ENCODE measurements at places on chromosomes 13 and 19.

GRCh38 chr13:97018029-97018819 lies 23.9 kb upstream of the OXGR1 start:
- DNase-seq, result peak; percentile 14

DNA sequence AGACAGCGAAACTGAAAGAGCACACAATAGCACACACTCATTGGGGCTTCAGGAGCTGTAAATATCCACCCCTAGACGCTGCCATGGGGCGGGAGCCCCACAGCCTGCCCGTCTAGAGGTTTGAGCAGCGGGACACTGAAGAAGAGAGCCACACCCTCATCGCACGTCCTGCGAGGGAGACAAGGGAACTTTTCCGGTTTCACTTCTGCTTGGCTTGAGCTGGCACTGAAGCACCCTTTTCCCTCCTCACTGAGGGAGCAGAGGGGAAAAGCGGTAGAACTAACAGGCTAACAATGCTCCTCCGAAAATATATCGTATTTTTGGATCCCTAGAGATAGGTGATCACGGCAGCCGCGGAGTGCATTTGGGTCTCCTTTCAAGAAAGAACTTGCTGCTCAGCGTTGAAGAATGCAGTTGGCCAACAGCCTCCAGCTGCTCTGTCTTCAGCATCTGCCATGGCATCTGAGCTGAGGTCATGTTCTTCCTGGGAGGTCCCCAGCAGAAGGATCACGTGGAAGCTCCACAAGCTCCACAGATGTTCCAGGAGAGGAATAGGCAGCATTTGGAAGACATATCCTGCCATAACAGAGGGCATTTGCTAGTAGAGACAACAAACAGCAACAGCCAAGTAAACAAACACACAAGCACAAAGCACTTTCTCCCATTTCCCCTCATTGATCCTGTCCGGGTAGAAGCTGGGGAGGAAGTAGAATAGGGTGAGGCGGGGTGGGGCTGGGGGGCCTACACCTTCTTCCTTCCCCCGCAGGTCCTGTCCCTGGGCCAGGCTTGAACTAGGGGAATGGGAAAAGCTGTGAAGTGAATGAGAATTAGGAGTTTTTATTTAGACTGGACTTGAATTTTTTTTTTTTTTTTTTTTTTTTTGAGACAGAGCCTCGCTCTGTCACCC lies 44.8 kb upstream of the ALOX5AP start:
- DNase-seq, result peak; percentile 20

DNA sequence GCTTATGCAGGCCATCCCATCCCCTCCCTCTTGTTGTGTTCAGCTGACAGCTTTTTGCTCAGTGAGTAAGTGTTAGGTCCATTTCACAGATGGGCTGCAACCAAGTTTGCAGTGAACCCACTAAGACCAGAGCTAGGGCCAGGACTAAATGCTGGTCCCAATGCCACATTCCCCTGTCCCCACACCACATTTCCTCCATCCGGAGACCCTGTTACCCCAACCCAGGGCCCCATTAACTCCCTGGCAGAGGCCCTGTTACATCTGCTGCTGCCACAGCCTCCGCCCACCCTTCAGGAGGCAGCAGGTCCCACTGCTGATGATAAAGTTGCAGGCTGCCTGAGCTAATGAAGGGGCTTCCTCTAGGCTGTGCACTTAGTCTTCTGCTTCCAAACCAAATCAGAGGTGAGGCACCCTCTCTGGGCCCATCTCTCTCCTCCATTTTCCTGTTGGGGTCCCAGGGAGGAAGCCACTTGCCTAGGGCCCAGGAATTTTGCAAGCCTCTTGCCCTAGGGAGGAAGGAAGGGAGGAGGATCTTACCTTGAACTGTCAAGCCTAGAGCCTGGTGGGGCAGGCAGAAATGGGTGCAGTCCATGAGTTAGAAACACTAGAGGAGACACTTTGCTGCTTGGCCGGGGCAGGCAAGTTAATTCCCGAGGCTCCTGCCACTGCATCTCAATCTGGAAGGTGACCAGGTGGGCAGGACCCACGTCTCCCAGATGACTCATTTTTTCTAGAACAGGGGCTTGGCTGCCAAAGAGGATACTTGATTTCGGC lies 3.4 kb upstream of the USF2 start:
- no peak for DNase-seq

DNA sequence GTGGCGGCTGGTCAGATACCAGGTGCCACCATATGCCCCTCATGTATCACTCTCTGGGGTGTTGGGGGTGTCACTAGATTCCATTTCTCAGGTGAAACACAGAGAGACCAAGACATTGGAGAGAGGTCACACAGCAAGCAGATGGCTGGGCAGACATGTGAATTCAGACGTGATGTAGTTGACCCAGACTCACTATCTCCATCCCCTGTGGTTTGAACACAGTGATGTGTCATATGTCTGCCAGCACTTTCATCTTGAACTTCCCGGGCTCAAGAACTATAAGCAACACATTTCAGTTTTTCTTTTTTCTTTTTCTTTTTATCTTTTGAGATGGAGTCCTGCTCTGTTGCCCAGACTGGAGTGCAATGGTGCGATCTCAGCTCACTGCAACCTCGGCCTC lies 16.1 kb upstream of the UPF1 start:
- DNase-seq, result no peak

Data from stimulated activated naive CD8-positive, alpha-beta T cell treated with anti-CD3 and anti-CD28 coated beads, Interleukin-15, Interleukin-2, amounts not matched to agents 100 U/mL and 50 U/mL, for 24 hours (primary cell).